ENCODE measurements at places on chromosomes 5 and 9.

DNA sequence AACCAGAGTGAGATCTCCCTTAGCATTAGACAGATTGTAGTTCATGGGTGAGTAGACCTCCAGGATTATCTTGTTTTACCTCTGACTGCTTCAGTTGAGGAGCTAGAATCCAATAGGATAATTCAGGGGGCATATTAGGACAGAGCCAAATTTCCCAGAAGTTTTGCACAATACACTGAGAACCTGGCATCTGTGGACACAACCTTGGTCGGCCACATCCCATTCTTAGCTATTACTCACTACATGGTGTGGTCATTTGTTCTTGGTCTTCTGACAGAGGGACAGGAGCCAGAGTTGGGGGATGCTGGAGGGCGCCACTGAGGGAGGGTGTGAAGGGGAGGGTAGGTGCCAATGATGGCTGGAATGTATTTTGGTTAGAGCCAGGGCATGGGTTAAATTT lies 66.6 kb downstream of the NPR3 start:
- no peak for DNase-seq

DNA sequence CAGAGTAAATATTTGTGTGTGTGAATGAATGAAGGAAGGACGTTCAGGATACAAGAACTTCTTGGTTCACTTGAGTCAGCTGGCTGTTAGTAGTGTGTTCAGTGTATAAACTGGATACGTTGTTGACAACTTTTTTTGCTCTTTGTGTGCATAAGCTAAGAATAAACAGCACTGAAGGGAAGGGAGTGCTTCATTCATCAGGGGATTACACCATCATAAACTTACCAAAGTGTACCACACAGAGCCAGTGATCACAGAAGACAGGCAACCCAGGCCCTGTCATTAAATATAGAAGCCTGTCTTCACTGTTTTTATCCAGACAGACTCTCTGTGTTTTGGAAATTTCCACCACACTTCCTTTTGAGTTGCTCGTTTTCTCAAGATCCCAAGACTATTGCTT lies 55.5 kb upstream of the MEF2C start:
- DNase-seq, result no peak

DNA sequence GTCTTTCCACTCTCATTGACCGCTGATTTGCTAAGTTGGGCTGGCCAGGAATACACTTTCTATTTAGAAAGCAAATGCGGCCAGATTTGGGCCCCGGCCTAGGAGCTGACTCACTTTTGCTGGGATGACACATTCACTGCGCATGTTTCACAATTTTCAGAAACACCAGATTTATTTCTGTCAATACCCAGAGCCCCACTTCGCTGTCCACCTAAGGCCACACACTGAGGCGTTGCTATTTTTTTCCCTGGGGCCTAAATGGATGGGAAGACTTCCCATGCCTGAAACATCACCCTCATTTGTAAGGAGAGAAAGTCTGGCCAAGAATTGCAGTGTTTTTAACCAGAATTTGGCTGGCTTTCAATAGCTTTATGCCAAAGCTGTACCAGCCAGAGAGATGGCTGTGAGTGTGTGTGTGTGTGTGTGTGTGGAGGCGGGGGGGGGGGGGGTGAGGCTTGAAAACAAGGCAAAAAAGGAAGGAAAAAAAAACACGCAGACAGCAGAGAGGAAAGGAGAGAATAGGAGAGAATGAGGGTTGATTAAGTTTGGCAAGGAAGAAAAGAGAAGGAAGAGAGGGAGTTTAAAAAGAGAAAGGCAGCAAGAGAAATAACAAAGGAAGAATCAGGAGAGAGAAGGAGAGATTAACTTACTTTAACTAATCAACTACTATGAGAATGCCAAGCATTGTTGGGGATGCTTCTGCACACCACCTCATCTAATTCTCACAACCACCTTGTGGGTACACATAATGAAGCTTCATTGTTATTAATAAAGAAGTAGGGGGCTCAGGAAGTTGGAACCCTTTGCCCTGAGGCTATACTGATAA lies 261.4 kb upstream of the KLF4 start:
- peak; percentile 99 for DNase-seq

GRCh38 chr5:43602461-43603343 lies at the start of gene NNT:
TSS of gene NNT (plus strand) at chr5:43603180. CDS start at chr5:43609196, 6,016 bp downstream.
- peak; percentile 68 for DNase-seq

DNA sequence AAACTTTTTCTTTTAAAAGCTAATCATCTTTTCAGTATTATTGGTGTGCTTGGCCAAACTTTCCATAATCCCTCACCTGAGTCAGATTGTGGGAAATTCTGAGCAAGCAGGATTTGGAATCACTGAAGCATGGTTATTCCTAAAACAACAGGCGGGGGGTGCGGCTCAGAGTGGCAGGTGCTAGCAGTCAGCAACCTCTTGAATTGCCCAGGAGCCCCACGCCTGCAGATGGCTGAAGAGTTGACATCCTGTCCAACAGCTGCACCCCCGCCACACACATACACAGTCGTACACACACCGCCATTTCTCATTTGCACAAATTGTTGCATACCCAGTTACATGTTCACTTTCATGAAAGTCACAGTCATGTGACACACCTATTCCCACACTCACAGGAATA lies 96.6 kb downstream of the LHX2 start:
- no peak for DNase-seq

GRCh38 chr5:150746-151145 lies 40.5 kb upstream of the LRRC14B start:
- DNase-seq, result no peak

GRCh38 chr5:62326302-62326701 lies 20.3 kb downstream of the KIF2A start:
- DNase-seq, result no peak

GRCh38 chr9:125437771-125438221 lies 176.2 kb downstream of the GAPVD1 start:
- no peak for DNase-seq

DNA sequence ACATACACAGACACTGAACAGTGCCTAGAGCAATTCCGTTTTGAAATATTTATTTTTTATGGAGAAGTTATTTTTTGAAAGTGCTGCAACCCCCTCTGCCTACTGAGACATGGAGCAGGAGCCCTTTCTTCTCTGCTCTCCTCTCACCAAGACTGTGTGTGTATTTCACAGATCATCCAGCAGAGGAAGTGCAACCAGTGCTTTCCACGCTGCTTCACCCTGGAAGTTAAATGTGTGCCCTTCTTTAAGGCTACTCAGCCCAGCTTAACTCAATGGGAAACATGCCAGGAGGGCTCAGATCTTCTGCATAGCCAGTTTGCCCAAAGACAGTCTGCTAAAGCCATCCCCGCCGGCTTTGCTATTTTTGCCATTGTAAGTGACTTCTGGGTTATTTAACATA lies 606.3 kb downstream of the TLE1 start:
- DNase-seq, result no peak

DNA sequence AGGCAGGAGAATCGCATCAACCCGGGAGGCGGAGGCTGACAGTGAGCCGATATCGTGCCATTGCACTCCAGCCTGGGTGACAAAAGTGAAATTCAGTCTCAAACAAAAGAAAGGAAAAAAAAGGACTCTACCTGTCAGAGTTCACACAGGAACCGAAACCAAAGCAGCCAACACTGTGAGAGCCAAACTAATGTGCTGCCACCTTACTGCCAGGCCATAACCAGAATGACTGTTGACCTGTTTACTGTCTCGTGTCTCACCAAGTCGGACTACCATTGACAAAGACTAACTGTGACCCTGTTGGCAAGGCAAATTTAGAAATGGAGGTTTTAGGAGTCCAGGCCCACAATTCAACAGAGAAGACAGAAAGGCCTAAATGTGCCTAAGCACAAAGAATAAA lies 112.4 kb downstream of the ANXA2R start:
- no peak for DNase-seq

GRCh38 chr9:93032545-93032944 lies 26.0 kb upstream of the SUSD3 start:
- no peak for DNase-seq

GRCh38 chr5:156497804-156498208 lies 170.8 kb downstream of the SGCD start:
- peak; percentile 70 for DNase-seq

- no peak for DNase-seq
Observed at GRCh38 chr9:135241381-135242048, 154.0 kb downstream of the OLFM1 start.

DNA sequence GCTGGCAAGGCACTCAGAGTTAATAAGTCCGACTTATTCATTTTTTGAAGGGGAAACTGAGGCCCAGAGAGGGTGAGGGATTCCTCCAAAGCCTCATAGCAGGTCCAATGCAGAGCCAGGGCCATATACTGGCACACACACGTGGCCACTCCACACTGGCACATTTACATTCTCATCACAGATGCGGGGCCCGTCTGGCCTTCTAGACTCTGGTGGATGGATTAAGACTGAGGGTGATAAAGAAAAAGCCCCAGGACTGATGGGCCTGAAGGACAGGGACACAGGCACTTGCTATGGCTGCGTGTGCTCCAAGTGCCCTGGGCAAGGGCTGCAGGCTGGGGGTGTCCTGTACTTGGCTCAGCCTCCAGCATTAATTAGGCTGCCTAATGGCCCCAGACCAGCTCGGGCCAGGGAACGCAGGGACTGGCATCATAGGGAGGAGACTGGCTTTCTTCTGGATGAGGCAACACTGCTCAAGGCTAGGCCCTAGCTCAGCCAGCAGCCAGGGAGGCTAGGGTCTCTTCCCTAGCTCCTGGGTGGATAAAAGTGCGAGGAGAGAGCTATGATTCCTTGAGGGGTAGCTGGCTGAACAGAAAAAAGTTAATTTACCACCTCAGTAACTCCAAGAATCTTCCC lies 28.5 kb upstream of the CSF1R start:
- peak; percentile 13 for DNase-seq

DNA sequence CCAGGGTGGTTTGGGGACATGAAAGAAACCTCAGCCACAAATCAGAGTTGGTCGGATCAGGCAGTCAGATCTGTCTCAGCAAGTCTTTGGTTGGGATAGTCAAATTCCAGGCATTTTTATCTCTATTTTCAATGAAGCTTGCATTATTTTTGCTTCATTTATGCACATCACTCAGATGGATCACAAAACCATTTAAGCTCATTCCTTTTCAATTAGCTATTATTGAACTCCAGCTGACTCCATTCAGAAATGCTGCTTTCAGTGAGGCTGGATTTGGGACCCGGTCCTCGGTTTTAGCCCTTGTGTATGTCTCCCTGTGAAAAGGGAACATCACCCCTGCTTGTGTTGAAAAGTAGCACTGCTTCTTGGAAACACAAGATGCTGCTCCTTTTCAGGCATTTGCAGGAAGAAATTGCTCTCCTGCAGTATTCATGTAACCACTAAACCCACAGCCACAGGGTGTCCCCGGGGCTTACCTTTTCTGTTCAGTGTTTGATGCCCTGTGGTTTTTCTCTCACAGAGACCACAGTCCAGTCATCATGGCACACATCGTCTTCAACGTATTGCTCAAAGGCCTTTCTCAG lies 232.9 kb downstream of the NFIB start:
- no peak for DNase-seq

DNA sequence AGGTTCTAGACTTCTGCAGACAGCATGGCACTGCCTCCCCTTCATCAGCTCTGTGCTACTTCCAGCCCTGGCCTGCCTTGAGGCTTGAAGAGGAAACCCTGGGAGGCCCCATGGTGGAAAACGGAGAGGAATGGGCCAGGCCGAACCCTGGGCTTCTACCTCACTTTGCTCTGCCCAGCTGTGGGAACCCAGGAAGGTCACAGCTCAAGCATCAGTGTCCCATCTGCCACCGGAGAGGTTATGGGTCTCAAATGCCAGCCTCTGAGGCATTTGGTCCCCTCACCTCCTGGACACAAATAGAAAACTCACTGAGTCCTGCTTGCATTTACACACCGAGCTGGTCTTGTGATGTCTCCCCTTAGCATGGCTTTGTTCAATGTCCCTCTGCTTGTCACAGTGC lies 80.1 kb upstream of the ALDH1B1 start:
- DNase-seq, result no peak

- DNase-seq, result no peak
Observed at GRCh38 chr5:60829490-60830266, 14.4 kb downstream of the ELOVL7 start.

DNA sequence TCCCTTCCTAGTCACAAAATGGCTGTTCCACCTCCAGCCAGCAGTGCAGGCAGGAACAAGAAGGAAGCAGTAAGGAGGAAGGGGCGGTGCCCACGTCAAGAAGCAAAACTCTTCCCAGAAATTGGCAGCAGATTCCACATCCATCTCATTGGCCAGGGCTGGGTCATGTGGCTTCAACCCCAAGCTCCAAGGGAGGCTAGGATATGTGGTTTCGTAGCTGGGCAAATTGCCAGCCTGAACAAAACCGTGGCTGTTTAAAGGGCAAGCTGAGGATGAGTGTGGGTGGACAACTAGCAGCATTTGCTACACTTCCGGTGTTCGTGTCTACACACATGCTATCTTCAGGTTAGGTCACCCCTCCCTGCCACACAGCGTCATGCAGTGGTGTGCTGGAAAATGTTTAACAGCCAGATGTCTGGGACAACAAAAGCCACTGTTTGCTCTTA lies 92.1 kb upstream of the MAP1B start:
- DNase-seq, result peak; percentile 49

DNA sequence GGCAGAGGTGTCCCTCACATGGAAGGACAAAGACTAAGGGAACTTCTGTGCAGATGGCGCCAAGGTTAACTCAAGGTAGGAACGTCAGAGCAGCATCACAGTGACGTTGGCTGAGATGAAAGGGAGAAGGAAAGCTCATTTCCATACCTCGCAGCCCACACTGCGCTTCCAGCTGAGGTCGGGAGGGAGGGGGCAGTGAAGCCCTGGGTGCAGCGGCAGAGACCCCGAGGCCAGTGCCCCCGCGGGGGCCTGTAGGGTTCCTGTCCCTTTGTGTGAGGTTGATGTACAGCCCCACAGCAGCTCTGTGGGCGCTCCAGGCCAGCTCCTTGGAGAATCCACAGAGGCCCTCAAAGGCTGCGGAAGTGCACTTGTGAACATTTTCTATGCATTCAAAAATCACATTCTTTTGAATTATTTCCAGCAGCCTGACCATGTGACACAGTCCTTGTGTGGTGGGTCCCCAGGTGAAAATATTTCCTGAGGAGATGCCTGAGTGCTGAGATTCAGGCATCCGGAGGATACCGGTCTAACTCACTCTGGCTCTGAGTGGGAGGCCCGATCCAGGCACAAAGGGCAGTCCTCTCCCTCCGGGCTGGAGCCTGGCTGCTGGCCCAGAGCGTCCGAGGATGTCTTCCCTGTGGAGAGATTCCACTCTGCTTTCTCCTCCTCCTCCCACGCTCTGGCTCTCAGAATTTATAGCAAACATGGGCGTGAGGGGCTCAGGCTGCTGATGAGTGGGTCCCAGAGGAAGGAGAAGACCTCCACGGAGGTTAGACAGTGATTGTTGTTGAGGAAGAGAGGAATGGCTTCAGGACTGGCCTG lies 150.7 kb downstream of the ICE1 start:
- no peak for DNase-seq

DNA sequence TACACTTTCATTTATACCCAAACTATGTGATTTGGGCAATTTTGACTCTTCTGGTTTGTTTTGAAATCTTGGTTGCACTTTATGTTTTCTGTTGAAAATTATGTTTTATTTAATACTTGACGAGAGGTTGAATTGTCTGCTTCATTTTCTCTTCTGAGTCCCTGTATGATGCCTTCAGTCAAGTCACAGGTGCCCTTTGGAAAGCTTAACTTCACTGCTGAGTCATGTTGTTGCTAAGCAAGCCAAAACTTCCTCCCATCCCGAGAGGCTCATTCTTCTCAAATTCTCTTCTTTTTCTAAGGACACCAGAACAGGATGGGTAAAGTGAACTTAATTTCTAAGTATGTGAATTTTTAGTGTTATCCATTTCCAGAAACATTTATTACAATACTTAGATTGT lies 455.3 kb upstream of the PTGER4 start:
- peak; percentile 55 for DNase-seq

Measured in EH (cell line).